ENCODE measurements at places on chromosomes 11 and 22.
A peak's percentile ranks its signal among the peaks of the same experiment; 100 is the strongest.

DNA sequence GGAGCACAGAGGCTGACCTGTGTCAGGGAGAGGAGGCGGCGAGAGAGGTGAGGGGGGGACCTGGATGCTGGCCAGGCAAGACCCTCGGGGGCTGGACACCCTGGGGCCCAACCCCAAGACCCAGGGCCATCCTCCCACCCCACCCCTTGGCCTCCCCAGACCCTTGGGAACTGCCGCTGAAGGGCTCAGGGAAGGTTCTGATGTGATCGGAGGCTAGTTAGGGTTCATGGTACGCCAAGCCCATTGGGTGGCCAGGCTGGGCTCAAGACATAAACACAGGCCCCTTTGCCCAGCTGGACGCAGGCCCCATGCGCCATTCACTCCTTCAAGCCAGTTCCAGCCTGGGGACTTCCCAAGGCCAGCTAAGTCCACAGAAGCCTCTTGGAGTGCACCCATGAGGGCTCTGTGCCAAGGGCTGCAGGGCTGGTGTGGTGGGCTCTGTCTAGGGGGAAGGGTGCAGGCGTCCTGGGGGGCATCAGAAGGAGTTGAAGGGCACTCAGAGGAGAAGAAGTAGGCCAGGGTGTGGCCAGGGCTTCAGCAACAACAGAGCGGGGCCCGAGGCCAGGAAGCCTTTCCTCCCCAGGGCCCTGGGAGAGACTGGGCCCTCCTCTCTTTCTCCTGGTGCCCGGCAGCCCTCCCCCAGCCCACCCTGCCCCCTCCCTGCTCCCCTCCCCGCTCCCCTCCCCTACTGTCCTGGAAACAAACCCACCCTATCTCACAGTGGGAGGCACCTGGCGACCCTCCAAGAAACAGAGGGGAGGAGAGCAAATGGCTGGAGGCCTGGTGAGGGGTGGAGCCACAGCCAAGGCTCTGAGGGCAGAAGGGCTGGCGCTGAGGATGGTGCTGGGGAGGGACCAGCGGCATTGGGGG, 12.9 kb downstream of the TSPAN32 start:
- peak; percentile 13 for DNase-seq

- DNase-seq = no peak
Measured at GRCh38 chr22:22773979-22774604, 113.5 kb upstream of the IGLL5 start.

DNA sequence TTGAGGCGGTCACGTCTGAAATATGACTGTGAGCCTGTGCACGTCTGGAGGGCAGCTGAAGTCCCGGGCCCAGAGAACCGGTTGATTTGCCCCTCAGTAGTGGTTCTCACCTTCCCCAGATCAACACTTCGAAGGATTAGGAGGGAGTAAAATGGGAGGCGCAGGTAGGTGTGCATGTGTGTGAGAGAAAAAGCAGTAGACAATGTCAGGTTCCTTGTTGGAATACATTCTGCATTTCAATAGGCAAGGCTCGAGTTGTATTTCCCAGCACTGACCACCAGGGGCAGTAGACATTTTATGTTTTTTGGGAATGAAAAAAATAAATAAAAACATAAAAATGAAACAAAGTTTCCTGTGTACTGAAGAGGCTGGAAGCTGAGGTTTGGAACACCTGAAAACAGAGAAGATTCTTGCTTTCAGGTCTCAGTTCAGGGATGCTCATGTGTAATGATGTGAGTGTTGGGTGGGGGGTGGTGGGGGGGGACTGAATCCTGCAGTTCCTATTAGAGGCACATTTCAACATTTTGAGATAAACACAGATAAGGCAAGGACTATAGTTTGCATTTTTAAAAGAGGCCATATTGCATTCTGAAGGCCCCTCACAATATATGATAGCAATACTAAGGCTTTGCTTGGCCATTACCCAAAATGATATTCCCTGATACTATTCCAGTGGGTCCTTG, 333.9 kb downstream of the CADM1 start:
- no peak for DNase-seq

- no peak for DNase-seq
Measured at GRCh38 chr22:46390652-46391301, 55.3 kb downstream of the TRMU start.

- no peak for DNase-seq
Measured at GRCh38 chr22:20922141-20922751, 5.0 kb downstream of the CRKL start.

- DNase-seq = no peak
Measured at GRCh38 chr22:46023558-46023981, 46.6 kb upstream of the WNT7B start.

- DNase-seq = no peak
Measured at GRCh38 chr11:128210148-128210940, 377.0 kb downstream of the ETS1 start.

- DNase-seq = no peak
Measured at GRCh38 chr22:49294656-49295464, 532.8 kb downstream of the BRD1 start.

DNA sequence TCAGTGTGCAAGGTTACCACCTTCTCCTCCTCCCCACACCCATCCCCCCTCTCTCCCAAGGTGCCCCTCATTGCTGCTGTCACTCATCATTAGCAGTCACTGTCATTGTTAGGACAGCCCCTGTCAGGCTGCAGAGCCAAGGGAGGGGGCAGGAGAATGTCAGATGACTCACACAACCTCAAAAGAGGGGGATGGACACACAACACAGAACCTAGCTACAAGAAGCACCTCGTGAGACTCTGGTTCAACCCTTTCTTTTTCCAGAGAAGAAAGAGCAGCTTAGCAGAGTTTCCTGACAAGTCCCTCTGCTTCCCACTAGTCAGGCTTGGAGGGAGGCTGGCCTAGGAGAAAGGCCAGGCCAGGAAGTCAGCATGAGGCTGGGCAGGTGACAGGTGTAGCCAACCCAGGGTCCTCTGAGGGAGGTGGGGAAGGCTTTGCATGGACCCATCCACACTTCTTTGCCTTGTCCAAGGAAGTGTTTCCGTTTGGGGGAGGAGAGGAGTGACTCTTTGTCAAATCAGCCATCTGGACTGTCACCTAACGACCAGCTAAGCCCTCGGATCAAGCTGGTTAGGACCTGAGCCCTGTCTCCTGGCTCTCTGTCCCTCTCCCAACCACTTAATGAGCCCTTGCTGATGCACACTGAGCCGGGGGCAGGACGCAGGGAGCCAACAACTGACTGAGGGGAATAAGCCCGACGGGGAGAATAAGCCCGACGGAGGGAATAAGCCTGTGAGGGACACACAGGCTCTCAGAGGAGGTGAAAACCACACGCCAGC, 18.3 kb downstream of the ADORA2A start:
- DNase-seq = no peak

DNA sequence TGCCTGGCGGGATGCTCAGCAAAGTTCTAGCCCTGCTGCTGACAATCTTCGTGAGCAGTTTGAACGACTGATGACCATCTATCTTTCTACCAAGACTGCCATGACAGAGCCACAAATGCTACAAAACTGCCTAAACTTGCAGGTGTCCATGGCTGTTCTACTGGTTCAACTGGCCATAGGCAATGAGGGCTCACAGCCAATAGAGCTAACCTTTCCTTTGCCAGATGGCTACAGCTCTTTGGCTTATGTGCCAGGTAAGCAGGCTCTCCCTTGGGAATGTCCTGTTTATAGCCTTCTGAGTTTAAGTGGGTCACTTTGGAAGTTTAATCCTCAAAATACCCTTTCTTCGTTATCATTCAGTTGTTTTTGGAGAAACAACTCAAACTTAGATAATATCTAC, 20.1 kb downstream of the UBE4A start:
- DNase-seq = no peak

- no peak for DNase-seq
Measured at GRCh38 chr22:40685406-40685805, 6.1 kb downstream of the MCHR1 start.

DNA sequence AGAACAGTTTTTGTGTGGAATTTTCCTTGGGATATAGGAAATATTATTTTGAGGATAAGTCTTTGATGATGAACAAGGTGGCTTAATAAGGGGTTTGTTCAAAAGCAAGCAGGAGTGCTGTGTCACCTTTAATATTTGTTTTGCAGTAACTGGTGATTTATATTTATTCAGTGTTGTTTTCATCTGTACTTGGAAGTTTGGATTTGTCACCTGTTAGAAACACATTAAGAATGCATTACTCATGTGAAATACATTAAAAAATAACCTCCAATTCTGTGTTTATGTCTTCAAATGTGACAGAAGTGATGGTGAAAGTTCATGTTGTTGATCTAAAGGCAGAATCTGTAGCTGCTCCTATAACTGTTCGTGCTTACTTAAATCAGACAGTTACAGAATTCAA, 70.5 kb downstream of the DKK3 start:
- DNase-seq = no peak

DNA sequence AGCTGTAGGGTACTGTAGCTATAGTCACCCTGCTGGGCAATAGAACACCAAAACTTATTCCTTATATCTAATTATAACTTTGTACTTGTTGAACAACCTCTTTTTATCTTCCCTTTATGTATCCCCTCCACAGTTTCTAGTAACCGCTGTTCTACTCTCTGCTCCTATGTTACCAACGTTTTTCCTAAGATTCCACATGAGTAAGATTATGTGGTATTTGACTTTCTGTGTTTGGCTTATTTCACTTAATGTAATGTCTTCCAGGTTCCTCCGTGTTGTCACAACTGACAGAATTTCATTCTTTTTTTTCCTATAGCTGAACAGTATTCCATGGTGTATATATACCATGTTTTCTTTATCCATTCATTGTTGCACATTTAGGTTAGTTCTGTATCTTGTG, 258.4 kb downstream of the DYNC2H1 start:
- DNase-seq = no peak

DNA sequence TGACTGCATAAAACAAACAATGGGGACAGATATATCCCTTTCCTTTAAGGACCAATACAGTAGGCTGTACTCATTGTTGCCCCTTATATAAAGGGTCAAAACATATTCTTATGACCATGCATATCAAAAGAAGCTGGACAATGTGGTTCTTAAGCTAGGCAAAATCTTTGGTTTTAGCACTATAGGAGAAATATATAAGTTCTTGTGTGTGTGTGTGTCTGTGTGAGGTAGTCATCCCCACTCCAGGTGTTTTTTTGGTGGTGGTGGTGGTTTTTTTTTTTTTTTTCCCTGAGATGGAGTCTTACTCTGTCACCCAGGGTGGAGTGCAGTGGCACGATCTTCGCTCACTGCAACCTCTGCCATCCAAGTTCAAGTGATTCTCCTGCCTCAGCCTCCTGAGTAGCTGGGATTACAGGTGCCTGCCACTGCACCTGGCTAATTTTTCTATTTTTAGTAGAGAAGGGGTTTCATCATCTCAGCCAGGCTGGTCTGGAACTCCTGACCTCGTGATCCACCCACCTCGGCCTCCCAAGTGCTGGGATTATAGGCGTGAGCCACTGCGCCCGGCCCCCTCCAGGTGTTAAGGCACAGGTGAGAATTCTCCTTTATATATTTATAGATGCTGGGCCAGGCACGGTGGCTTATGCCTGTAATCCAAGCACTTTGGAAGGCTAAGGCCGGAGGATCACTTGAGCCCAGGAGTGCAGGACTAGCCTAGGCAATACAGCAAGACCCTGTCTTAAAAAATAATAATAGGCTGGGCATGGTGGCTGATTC, 12.0 kb upstream of the ZNF143 start:
- no peak for DNase-seq

- DNase-seq = no peak
Measured at GRCh38 chr11:62435846-62436660, 17.2 kb downstream of the SCGB1A1 start.

DNA sequence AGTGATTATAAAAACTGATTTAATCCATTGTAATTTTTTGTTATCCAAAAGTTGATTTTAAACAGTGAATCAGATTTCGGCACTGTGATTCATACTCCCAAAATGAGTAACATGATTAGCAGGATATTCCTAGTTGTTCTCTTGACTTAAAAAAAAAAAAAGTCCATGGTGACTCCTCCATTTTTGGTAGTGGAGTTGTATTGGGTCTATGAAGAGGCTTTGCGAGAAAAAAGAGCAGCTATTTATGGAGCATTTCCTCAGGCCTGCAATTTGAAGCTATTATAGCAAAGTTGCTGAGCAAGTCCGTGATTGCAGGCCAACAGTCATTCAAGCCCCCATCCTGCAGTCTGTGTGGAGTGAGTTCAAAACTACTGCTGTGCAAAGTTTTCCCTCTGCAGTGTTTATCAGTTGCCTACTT, 28.8 kb downstream of the YAP1 start:
- no peak for DNase-seq

DNA sequence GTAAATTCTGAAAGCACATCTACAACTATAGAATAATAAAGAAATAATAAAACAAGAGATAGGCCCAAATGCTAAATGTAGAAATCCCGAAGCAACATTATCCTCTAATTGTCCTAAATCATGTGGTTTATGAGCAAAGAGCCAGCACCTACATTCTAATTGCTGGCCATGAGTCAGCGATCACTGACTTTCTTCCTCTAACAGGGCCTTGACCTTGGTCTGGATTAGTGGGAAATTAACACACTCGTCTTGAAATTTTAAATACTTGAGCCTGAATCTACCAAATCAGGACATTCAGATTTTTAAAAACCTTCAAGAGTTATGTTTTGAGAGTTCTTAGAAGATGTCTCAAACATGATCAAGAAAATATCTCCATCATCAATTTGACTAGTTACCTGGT, 727.6 kb downstream of the METTL15 start:
- no peak for DNase-seq

- no peak for DNase-seq
Measured at GRCh38 chr11:61930933-61931332, 13.6 kb upstream of the RAB3IL1 start.

DNA sequence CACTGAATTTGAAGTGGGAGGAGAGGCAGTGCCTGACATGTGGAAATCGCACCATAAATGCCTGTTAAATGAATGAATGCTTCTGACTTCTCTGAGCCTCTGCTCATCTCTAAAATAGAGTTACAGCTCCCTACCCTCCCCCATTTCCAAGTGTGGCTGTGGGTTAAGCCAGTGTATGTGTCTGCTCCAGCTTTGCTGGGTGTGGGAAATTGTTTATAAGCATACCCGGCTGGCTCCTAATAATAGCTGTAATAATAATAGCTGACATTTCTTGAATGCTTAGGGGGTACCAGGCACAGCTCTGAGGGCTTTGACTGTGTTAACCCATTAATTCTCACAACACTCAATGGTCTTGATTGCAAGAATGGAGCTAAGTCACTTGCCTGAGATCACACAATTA, 7.0 kb upstream of the FCHSD2 start:
- DNase-seq = no peak

- DNase-seq = no peak
Measured at GRCh38 chr22:50436015-50436830, 38.6 kb downstream of the SBF1 start.

DNA sequence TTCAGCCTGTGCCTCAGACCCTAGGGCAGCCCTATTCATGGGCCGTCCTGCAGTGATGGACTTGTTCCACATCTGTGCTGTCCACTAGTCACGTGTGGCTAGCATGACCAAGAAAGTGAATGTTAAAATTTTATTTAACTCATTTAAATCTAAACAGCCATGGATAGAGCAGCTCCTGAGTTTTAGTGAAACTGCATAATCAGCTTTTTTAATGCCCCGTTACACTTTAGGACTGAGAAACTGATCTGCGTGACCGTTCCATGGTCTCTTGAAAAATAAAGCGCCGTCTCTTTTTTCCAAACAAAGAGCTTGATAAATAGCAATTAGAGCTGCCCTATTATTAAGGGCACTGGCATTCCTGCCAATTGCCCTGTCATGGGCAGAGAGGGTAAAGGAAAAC, 76.5 kb upstream of the SNX19 start:
- no peak for DNase-seq

- no peak for DNase-seq
Measured at GRCh38 chr22:35442471-35442870, 42.5 kb downstream of the MCM5 start.
